ENCODE measurements at places on chromosomes 2 and 18.

- DNase-seq = no peak
Measured at GRCh38 chr2:241965931-241966412, 96.4 kb downstream of the RTP5 start.

DNA sequence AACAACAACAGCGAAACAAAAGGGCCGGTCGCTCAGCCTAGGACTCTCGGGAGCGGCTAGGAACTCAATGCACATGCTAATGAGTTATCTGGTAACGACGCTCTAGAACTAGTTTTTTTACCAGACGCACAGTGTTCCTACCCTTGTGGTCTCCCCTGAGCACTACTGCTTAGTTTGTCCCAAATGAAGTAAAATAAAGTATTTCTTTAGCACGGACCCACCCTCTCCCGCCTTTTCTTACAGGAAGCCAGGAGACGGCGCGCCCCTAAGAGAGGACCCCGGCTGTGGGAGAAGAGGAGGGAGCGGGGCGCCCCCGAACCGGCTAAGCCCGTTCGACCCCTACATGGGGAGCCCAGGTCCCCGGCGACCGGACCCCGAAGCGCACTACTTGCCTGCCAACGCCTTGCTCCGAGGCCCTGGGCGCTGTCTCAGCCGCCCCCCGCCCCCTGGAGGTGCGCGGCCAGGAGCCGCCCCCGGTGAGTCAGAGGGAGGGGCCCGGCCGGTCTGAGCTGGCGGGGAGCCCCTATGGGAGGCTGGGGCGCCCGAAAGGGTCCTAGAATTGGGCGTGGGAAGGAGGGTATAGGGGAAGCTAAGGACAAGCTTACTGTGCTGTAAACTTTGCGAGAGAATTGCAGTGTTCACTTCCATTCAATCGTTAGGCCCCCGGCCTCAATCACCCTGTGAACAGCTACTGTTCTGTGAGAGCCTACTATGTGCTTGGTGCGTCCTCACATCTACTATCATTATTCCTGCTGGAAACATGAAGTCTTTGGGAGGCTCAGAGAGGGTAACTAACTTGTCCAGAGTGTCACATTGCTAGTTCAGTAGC is 3.6 kb upstream of the CAPG start:
- DNase-seq = no peak

DNA sequence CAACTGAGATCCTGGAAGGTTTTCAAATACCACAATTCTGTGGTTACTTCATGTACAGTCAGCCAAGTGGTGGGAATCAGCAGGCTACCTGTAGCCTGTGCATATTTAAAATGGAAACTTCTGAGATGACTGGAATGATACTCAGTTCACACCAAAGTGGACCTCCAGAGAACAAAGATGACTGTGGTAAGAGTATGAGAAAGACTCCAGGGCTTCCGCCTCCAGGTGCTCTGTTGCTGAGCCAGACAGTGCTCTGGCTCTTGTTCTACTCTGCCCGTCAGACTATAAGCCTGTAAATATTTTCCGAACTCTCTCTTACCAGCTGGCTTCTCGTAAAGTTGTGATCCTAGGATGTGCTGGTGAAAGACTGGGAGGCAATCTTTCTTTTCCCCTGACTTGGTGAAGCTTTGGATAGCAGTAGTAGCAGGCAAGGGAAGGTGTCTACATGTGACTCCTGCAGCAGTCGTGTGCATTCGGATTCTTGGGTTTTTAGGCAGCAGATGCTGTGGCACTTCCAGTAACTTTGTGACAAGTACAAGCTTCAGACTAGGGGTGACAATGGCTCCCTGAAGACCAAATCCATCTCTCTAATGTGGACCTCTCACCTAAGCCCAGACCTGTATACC is 23.1 kb downstream of the ST3GAL5 start:
- no peak for DNase-seq

GRCh38 chr2:165572151-165572550 is 102.7 kb downstream of the CSRNP3 start:
- DNase-seq = no peak

DNA sequence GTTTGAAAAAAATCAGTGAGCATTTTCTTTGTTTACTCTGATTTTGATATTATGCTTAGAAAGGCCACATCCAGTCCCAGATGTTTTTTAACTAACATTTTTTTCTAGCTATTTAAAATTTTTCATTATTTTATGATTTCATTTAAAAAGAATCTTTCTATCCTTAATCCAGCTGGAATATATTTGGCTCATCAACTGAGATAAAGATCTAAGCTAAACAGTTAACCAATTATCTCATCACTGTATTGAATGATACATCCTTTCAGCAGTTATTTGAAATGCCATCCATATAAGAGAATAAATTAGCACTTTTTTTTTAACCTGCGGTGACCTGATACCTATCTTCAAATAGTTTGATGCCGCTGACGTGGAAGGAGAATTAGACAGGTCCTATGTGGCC is 245.5 kb upstream of the COPS8 start:
- no peak for DNase-seq

GRCh38 chr18:47323158-47323557 is 71.7 kb upstream of the SKOR2 start:
- DNase-seq = no peak

DNA sequence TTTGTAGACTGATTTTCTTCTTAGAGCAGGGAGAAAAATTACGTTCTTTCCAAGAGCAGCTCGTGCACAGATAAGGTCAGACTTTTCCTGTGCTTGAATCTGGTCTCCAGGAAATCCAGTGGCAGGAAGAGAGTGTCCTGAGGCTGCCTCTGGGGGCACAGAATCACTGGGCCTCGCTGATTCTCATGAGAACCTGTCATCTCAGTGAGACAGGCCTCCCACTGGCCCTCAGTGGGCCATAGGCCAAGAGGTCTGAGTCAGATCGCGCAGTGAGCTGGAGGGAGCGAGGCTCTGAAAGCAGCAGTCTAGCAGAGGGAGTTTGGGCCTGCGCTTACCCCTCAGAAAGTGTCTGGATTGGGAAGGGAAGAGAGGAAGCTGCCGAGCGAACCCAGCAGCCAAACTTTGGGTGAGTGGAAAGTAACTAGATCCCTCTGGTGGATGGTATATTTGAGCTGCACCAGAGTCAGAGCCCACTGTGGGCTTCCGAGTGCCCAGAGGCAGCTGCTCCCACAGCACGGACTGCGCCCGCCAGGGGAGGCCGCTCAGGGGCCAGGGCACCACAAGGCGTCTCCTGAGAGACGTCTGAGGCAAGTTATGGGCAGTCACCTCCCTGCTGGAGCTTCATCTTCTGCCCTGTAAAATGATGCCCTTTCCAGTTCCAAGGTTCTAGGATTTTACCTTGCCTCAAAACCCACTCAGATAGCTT is 8.2 kb downstream of the GDF7 start:
- DNase-seq = no peak

- no peak for DNase-seq
Measured at GRCh38 chr2:142875652-142876051, 1.8 kb upstream of the KYNU start.

GRCh38 chr18:52670896-52671295 is 330.9 kb downstream of the DCC start:
- DNase-seq = no peak

DNA sequence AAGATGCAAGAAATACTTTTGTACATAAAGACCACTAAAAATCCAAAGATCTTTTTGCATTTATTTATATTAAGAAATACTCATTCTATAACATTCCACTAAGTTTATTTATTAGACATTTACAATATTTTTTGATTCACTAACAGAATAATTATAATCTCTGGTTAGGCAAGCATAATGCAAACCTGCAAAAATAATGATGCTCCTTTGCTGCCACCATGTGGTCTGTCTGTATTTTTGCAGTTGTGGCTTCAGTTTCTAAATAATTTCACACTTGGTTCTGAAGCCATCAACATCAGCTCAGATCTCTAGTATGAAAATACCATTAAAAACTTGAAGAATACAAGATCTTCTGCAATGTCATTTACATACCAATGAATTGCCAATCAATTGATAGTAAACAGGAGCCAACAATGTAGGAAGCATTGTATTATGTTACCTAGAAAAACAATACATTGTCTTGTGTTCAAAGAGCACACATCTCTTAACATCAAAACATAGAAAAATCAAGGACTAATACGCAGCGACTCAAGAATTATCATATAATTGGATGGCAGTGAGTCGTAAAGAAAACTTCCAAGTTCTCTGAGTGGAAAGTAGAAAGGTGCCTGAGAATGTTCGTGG is 28.8 kb upstream of the WDR75 start:
- peak; percentile 63 for DNase-seq

- DNase-seq = no peak
Measured at GRCh38 chr18:2178036-2178435, 393.3 kb downstream of the METTL4 start.

DNA sequence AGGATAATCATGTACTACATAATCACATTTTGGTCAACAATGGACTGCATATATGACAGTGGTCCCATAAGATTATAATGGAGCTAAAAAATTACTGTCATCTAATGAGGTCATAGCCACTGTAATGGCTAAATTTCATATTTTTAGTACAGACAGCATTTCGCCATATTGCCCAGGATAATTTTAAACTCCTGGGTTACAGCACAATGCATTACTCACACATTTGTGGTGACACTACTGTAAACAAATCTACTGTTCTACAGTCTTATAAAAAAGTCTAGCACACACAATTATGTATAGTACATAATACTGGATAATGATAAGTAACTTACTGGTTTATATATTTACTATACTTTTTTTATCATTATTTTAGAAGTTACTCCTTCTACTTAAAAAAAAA is 12.8 kb downstream of the EIF2AK2 start:
- no peak for DNase-seq

DNA sequence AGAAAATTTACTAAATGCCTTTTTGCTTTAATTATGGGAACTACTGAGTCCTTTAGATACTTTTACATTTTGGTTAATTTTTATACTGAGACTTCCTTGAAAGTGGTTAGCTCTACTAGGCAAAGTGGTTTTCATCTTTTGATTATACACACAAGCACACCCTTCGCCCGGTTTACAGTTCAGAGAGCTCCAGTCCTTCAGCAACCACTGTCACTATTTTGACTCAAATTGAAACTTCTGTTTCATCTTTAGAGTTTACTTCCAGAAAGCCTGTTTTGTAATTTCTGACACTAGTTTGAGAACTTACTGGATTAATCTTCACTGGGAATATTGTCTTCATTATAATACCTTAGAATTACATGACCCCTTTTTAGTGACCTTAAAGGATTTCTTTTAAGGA is 140.3 kb upstream of the FOSL2 start:
- DNase-seq = no peak

DNA sequence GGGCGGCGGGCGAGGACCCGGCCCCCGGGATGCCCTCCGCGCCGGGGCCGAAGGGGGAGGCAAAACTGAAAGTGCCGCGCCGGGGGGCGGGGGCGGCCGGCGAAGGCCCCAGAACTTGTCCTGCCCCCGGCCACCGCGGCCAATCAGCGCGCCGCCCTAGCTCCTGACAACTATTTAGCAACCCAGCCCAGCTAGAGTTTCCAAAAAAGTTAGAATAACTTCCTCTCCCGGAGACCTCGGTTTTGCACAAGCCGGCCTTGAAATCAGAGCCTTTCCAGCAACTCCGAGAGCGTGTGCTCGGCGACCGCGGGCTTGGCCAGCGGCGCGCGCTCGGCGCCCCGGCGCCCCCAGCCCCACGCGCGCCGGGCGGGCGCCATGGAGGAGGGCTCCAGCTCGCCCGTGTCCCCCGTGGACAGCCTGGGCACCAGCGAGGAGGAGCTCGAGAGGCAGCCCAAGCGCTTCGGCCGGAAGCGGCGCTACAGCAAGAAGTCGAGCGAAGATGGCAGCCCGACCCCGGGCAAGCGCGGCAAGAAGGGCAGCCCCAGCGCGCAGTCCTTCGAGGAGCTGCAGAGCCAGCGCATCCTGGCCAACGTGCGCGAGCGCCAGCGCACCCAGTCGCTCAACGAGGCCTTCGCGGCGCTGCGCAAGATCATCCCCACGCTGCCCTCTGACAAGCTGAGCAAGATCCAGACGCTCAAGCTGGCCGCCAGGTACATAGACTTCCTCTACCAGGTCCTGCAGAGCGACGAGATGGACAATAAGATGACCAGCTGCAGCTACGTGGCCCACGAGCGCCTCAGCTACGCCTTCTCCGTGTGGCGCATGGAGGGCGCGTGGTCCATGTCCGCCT is at the start of gene TWIST2:
Gene TWIST2, plus strand, starts transcription at position 245 of the 850 bp plus-strand sequence. Its CDS starts 131 bp downstream, at position 376.
- DNase-seq = no peak

- no peak for DNase-seq
Measured at GRCh38 chr2:43230951-43231827, 4.8 kb upstream of the ZFP36L2 start.

- no peak for DNase-seq
Measured at GRCh38 chr2:238136820-238137537, 1.5 kb upstream of the KLHL30 start.

GRCh38 chr2:58042486-58042970 is 4.1 kb upstream of the VRK2 start:
- DNase-seq = peak; percentile 43

DNA sequence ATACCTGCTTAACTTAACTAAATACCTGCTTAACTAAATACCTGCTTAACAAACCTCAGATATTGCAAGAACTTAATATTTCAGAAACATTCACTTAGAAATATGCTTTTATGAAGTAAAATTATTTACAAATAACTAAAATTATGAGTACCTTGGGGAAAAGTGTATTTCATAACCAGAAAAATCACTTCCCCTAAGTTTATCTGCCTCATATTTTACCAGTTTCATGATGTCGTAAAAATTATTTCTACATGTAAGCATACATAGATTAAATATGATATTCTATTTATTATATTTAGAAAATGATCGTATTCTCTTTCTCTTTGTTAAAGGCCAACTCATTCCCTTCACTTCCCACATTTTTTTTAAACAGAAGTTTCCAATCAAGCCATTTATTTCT is 41.5 kb upstream of the DSC1 start:
- DNase-seq = no peak

DNA sequence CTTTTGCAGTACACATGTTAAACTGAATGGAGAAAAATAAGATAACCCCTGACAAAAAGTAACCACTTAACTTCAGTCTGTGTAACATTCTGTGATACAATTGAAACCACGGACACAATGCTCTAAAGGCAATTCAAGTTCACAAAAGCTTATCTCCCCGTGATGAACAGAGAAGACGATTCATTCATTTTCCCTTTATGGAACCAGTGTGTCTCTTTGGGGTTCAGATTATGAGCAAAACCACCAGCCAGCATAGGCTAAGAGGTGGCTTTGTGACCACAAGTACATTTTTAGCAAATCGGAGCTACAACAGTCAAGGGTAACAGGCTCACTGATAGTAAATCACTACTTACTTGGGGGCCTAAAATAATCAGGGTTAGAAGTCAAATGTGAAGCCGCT is 120.6 kb upstream of the SMAD7 start:
- DNase-seq = no peak

- DNase-seq = no peak
Measured at GRCh38 chr2:207091176-207091575, 74.6 kb downstream of the KLF7 start.

DNA sequence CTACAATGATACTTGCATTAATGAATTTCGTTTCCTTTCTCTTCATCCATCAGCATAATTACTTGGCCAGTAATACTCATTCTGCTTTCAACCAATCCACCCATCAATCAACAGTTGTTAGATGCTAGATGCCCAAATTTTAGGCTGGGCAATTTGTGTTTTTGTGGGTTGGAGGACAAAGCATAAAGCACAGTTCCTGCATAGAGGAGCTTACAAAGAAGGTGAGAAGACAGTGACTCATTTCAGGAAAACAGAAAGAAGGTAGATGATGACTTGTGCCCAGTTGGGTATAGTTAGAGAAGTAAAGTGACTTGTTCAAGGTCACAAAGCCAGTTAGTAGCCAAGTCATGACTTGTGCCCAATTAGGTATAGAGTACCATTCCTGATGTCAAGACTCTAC is 1186.8 kb upstream of the CELF4 start:
- DNase-seq = peak; percentile 4
